ENCODE measurements at places on chromosomes 3 and 15. TPM values are rescaled to one million over a fixed set of nuclear protein-coding genes. Genes with fewer than 3 reads are reported as not detected.

Gene CRYBG3
- total RNA-seq: 29.9 TPM

Gene MKRN3
- 7.4 TPM for total RNA-seq

Gene SLC28A2
- total RNA-seq: not detected

Gene ARMC8
- 55.0 TPM for total RNA-seq

Gene MOBP
- total RNA-seq: 125 TPM

Gene SPESP1
- total RNA-seq: 2.4 TPM

Gene AMOTL2
- total RNA-seq: 82.9 TPM

Gene GPR149
- total RNA-seq: 12.7 TPM

Gene THSD4
- total RNA-seq: 127 TPM

Gene CPLX3
- 0.11 TPM for total RNA-seq

Gene TMEM44
- 13.8 TPM for total RNA-seq

Gene GALNT15
- total RNA-seq: 19.1 TPM

Gene DLL4
- total RNA-seq: 7.5 TPM

Gene CLPX
- 48.5 TPM for total RNA-seq

Gene NR2E3
- 0.72 TPM for total RNA-seq

Gene SOX14
- total RNA-seq: 0.30 TPM

Gene CHCHD6
- total RNA-seq: 31.5 TPM

Gene ATP13A4
- total RNA-seq: 43.9 TPM

Gene GTF2E1
- 17.9 TPM for total RNA-seq

Gene DHFR2
- total RNA-seq: 10.2 TPM

Gene SYNPR
- 9.9 TPM for total RNA-seq

Gene NRROS
- 3.0 TPM for total RNA-seq

Gene ARIH2
- 81.9 TPM for total RNA-seq

Gene KCNH8
- 6.9 TPM for total RNA-seq

Gene EEF1AKMT4
- total RNA-seq: 1.9 TPM

Measured in spinal cord (tissue), 10 donors.